ENCODE measurements at places on chromosomes 3 and 15.

DNA sequence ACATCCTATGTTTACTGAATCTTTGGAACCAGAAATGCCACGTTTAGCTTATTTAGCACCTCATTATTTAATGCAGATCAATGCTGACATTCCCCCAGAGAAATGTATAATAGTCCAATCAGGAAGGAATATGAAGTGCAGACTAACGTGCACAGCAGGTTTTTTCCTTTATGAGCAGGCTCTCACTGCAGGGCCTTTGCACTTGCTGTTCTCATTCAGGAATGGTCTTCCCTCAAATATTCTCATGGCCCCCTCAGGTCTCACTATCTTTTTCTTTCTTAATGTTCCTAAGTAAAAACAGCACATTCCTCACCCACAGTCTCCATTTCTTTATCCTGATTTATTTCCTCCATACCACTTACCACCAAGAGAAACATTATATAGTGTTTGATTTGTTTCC lies 174.6 kb downstream of the FOXP1 start:
- H3K36me3 ChIP-seq = no peaks in the 10 kb centered on the region
- no peak overlapping the region for H3K4me3 ChIP-seq
- no peak overlapping the region for H3K27ac ChIP-seq
- peaks cover 11% of the 10 kb centered on the region for H3K4me1 ChIP-seq
- H3K27me3 ChIP-seq = no peaks in the 10 kb centered on the region
- no peak for DNase-seq

- no peak overlapping the region for H3K27ac ChIP-seq
- H3K4me1 ChIP-seq = no peaks in the 10 kb centered on the region
- H3K4me3 ChIP-seq = no peak overlapping the region
- DNase-seq = no peak
Observed at GRCh38 chr15:63414474-63415120, 33.0 kb upstream of the CA12 start.

GRCh38 chr3:138438896-138439295 lies 4.5 kb downstream of the ESYT3 start:
- no peak overlapping the region for H3K4me3 ChIP-seq
- peaks cover 20% of the 10 kb centered on the region for H3K4me1 ChIP-seq
- no peak overlapping the region for H3K27ac ChIP-seq
- DNase-seq = no peak
- no peaks in the 10 kb centered on the region for H3K27me3 ChIP-seq

GRCh38 chr15:77028451-77029165 lies 33.7 kb downstream of the PSTPIP1 start:
- H3K4me1 ChIP-seq = peaks cover 16% of the 10 kb centered on the region
- DNase-seq = peak; percentile 11
- no peaks in the 10 kb centered on the region for H3K36me3 ChIP-seq

DNA sequence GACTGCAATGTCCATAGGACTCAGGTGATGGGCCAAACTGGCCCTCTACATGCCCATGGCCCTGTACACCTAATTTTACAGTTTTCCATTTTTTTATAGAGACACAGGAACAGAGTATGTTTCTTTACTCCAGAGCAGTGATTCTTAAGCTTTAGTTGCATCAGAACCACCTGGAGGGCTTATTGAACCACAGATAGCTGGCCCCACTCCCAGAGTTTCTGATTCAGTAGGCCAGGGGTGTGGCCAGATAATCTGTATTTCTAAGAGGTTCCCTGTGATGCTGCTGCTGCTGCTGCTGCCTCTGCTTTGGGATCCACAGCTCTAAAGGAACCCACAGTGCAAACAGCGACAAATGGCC lies 5.1 kb downstream of the RBP1 start:
- peak overlapping the region; percentile 76 for H3K27ac ChIP-seq
- no peak overlapping the region for H3K4me3 ChIP-seq
- H3K27me3 ChIP-seq = no peaks in the 10 kb centered on the region
- peaks cover 94% of the 10 kb centered on the region for H3K4me1 ChIP-seq
- peak; percentile 83 for DNase-seq

Data from body of pancreas (tissue), 4 donors.